Stimulated activated CD8-positive, alpha-beta memory T cell treated with anti-CD3 and anti-CD28 coated beads, Interleukin-7, amount 100 ng/mL, for 24 hours (primary cell): ENCODE measurements at places on chromosomes 2 and 18.

- no peak for DNase-seq
Observed at GRCh38 chr2:180255981-180256380, 248.9 kb upstream of the CWC22 start.

DNA sequence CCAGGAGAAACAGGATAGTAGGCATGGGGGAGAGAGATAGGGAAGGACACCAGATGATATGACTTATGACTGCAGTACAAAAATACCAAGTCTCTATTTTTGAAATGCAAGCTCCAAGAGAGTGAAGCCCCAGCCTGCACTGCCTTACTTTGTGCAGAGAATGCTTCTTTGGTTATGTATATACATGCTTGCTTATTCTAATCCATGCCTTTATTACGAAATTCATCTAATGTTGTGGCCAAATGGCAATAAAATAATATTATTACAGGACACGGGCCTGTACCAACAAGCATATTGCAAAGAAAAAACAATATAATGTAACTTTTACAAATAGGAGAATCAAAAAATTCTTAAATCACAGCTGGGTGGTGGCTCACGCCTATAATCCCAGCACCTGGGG is 110.8 kb downstream of the BCL11A start:
- no peak for DNase-seq

- no peak for DNase-seq
Observed at GRCh38 chr2:201795607-201796477, 10.5 kb upstream of the CDK15 start.

GRCh38 chr2:240963065-240963867 is 35.2 kb upstream of the SNED1 start:
- no peak for DNase-seq

GRCh38 chr2:13003500-13003899 is 286.8 kb downstream of the TRIB2 start:
- no peak for DNase-seq

DNA sequence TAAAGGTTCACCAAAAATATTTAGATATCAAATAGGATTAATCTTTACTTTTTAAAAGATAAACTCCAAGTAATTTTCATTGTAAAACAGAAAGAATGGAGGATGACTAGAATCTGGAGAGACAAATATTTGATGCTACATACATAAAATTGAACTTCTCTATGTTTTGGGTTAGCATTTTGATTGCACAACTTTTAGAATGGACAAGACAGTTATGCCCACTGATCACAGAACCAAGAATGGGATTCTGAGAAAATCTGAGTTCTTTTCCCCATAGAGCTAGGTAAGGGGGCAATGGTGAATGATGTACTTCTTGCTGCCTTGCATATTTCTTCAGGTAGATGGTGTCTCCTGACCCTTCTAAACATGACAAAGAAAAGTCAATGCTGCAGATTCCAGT is 191.2 kb upstream of the ZEB2 start:
- DNase-seq, result no peak
